ENCODE measurements at places on chromosomes 13 and 19.

DNA sequence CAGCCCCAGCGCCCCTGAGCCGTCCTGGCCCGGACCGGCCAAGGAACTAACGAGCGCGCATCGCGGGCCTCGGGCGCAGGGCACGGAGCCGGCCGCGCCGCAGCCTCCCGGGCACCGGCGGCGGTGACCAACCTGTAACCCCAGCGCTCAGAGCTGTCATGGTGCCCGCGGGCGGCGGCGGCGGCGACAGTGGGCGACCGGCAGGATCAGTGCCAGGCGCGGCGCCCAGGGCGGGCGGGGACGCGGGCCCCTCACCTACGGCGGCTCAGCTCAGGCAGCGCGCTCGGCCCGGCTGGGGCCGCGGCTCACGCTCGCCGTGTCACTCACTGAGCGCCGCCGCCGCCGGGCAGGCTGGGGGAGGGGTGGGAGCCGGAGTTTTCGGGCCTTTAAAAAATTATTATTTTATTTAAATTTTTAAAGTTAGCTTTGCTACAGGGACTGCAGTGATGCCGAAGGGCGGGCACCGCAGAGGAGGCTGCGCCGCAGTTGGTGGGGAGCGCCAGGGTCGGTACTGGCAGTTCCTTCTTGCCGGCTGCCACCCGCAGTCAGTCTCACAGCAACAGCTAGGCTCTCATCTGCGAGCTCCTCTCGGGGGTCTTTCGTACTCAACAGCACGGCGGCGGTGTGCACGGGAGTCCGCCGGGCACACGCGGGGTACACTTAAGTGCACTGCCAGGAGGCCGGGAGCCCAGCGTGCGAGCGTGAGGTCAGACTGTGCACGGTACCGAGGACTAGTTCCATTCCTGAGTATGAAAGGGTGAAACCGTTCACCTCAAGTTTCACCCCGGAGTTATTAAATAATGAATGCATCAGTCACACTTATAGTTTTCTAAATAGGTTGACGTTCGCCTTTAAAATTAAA is at the start of gene NALCN:
TSS of gene NALCN (minus strand) at position 328 of the 862 bp plus-strand sequence. CDS start 17,382 bp downstream, outside the sequence.
- DNase-seq, result no peak

DNA sequence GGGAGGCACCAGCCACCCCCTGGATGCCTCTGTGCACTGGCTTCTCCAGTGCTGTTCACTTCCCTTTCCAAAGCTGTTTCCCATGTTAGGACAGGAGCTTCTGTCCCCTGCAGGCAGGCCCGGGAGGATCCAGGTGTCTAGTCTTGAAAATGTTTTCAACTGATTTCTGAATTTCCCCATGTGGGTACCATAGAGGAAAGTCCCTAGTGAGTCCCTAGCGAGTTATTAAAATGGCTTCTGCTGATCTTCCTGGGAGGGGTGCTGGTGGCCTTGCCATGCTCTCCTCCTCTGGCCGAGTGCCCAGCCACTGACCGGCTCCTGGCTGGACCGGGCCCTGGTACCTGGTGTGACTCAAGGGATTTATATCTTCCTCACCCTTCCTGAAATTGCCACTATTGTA is 5.2 kb upstream of the ANKRD10 start:
- no peak for DNase-seq

DNA sequence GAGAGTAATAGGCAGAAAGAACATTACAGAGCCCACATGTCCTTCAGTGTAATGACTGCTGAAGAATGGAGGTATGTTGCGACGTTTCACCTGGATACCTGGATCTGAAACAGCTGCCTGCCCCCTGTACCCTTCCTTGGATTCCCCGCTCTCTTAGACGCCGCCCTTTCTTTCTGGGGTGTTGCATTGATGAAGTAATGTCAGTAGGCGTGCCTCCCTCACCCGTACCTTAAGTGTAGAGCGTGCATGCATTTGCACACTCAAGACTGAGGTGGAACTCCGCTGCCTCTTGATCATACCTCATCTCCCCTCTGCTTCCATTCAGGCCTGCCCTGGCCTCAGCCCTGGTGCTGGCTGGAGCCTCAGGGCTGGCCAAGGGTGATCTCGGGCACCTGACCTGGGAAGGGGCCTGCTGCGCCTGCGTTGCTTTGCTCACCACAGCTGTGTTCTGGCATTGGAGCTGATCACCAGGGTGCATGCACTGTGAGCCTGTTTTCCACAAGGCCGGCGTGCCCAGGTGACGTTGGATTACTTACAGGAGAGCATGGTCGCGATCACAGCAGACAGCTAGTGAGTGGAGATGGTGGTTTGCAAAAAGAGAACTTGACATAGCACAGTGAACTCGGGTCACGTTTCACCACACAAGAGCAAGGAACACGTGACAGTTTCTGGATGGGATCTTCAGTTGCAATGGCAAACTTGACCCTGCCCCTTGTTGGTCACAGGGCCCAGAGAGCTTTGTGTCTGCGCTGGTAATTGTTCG is 99.0 kb downstream of the ARHGEF7 start:
- DNase-seq, result no peak

DNA sequence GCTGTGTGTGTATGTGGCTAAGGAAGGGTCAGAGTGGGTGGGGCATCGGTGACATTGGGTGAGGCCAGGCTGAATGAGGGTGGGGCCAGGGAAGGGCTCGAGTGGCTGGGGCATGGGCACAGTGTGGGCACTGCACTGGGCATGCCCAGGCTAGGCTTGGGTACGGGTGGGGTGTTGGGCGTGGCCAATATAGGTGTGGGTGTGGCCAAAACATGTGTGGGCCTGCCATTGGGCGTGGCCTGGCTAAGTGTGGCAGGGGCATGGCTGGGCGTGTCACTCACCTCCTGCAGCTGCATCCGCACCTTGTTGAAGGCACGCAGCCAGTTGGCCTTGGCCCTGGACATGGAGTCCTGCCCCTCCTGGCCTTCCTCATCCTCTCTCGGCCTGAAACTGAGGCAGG is 33.2 kb downstream of the UNC13A start:
- DNase-seq, result no peak

- DNase-seq, result no peak
Measured at GRCh38 chr13:50721672-50721992, 121.9 kb downstream of the DLEU7 start.

Data from AG10803 (cell line).